ENCODE measurements at places on chromosomes 5 and 9.

DNA sequence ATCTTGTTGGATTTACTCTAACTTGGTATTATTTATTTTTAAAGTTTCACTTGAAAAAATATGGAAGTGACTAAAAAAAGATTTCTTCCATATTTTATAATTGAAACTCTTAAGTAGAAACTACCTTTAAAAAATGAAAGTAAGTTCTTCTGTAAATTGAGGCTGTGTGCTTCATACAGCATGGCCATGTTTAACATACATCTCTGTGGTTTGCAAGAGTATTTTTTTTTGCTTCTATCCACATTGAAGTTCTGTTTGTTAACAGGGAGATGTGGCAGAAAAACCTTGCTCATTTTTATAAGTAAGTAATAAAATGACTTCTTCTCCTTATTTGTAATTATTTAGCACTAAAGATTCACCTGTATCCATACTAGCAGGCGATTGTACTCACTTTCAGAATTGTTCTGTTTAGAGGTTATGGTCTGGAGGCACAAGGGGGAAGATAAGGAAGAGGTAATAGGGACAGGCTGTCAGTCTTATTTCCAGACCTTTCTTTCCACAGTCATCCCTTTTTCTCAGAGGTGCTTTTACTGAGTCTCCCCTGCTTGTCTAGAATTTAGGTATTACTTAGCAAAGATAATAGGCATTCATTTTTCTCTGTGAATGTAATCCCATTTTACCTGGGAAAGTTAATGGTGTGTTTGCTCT is 16.0 kb downstream of the FYB1 start:
- no peak for DNase-seq

DNA sequence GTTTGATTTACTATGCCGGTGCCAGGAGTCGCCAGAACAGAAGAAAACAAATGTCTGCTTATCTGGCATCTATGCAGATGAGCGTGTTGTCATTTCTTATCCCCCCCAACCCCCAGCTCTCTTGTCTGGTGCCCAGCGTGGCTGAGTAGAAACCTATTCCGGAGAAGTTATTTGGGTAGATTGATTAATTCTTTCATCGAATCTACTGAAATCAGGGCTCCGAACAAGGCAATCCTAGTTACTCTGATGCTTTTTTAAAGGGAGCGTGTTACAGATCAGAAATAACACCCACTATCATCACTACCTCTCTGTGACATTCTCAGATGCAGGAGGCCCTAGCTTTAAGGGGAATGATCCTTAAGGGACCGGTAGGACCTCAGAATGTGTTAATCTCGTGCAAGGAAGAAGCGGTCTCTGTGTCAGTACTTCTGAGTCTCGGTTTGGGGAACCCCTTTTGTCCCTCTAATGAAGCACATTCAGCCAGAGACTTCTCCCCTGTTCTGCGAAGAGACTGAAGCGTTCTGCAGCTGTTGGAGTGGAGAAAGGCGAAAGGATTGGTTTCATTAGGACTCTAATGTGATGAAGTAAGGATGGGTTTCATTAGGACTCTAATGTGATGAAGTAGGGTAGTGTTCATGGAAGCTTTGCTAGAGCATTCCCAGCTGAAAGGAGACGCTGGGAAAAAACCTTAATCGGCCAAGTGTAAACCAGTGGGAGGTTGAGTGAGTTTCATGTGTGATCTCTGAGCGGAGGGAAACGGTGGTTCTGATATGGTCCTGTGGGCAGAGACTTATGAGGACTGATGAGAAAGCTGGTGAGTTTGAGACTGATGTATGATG is 1.5 kb downstream of the PIP5K1B start:
- no peak for DNase-seq

- DNase-seq, result peak; percentile 25
Measured at GRCh38 chr9:98373609-98374008, 118.2 kb upstream of the TBC1D2 start.

GRCh38 chr5:125597338-125597737 is 825.9 kb upstream of the GRAMD2B start:
- DNase-seq, result peak; percentile 60

GRCh38 chr9:125629446-125629845 is 77.6 kb downstream of the MAPKAP1 start:
- DNase-seq, result no peak

DNA sequence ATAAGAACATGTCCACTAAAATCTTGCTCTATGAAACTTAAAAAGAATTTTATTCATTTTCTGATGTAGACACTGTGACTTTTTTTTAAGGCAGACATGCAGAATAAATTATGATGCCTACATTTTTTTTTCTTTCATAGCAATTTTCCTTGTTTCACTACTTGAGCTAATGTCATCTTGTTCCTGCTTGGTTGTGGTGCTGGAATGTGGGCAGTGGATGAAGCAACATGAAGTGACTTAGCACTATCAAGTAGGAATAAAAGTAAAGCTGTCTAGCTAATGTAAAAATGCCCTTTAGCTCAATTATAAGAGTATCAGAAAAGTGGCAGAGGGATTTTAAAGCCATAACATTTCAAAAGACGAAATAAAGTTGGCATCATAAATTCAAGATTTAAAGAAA is 191.0 kb downstream of the ADAMTS6 start:
- peak; percentile 45 for DNase-seq
